EH (cell line): ENCODE measurements at places on chromosomes 2 and 18.
A peak's percentile ranks its signal among the peaks of the same experiment; 100 is the strongest.

DNA sequence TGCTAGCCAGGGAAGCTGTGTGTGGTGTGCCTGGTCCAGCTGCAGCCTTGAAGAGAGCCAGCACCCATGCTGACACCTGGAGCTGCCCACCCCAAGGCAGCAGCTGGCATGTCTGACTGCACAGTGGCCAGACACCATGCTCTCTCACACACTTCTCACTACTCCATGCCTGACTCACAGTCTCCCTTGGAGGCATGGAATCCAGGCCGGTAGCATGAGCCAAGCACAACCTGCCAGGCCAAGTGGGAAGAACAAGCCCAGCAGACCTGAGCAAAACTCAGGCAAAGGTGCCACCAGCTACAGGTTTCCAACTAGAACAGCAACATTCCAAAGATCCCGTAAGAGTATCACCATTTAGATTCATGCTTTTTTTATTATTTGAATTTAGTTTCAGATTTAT lies 625.3 kb upstream of the LRRTM4 start:
- DNase-seq = no peak

GRCh38 chr2:23595601-23596251 lies 210.7 kb downstream of the KLHL29 start:
- peak; percentile 89 for DNase-seq

- no peak for DNase-seq
Observed at GRCh38 chr2:208820014-208820688, 413.6 kb downstream of the PTH2R start.

DNA sequence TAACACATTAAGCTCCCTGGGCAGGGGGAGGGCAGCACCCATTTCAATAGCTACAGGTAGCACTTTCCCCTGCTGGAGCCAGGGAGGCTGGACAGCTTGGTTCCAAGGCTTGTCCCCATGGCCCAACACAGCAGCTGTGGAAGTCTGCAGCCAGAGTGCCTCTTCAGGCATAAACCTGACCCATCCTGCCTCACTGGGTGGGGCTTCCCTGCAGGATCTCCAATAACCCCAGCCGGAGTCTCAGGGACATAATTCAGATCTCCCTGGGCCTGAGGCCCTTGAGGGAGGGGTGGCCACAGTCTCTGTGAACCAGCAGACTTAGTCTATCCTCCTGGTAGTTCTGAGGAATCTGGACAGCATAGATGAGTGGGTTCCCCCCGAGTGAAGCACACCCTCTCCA lies 1001.9 kb upstream of the CHAC2 start:
- DNase-seq = no peak

GRCh38 chr2:189411860-189412259 lies 29.4 kb upstream of the WDR75 start:
- DNase-seq = peak; percentile 92

- peak; percentile 92 for DNase-seq
Observed at GRCh38 chr2:74845217-74845751, 11.4 kb downstream of the HK2 start.

DNA sequence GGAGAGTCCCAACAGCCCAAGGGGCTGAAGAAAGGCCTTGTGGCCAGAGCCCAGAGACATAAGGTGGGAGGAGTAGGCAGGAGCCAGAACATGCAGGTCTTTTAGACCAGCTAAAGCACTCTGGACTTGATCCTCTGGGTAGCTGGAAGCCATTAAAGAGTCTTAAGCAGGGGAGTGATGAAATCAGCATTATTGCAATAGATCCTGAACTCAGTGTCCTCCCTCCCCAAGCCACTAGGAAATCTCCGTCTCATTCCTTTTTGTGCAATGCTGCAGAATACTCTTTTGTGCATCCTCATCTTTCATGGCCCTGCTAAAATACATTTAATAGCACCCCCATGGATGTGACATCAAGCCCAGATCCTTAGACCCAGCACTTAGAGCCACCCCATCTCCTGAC lies 58.6 kb upstream of the ZCCHC2 start:
- no peak for DNase-seq

DNA sequence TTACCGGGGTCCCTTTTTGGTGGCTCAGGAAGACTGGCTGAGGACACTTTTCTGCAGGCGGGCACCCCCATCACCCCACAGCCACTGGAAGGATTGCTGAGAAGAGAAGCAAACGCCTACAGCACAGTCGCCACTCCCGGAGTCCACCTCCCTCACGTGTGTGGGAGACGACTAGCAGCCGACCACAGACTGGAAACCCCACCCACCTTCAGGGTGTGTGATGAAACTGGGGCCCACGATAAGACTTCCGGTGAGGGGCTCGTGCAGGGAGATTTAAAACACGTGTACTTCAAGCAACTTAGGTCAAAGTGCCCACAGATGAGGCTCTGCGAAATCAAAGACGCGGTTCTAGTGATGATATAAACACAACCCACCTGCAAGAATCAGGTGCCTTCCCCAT lies 26.3 kb downstream of the MBP start:
- no peak for DNase-seq

- DNase-seq = no peak
Observed at GRCh38 chr18:7358989-7359726, 128.3 kb downstream of the LRRC30 start.
